ENCODE measurements at places on chromosomes 5 and 9.

DNA sequence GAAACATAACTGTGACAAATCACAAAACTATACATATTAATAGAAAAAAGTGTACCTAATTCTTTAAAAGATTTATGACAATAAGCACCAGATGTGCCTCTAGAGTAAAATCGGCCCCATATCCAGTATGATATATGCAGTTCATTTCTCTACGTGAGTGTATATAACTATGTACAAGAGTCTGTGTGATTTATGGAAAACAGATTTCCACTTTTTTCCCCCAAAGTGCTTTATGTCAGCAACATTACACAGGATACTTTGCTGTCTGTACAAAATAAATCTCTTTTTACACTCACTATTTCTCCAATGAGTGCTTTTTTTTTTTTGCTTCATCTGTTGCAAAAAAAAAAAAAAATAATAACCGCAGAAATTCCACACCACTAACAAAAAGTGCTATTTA is 298.8 kb upstream of the RFX3 start:
- DNase-seq = no peak

- DNase-seq = no peak
Measured at GRCh38 chr9:119963798-119964372, 594.6 kb upstream of the BRINP1 start.

DNA sequence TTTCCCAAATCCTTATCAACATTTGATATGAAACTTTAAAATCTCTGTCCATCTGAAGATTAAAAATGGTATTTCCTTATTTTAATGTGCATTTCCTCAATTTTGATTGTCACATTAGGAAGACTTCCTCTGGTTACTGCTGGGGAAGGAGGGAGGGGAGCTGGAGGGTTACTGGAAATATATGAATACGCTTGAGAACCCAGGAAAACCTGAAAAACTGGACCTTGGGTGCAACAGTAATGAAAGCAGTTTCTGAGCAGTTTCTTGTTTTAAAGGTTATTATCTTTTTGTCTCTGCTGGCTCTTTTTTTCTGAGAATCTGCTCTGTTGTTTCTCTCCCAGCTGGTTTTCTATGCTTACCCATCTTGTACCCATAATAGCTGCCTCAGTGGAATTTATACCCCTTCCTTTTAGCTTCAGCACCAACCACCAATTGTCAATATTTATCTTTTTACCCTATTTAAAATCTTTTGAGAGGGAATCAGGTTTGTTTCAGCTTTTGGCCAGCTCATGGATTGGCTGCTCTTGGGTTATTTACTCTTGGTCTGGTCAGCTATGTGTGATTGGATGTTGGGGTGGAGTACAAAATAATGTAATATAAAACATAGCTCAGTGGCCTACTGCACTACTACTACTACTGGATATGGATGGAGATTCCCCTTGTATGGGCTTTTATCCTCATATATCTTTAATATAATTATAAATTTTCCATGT is 67.4 kb downstream of the UNC13B start:
- no peak for DNase-seq

DNA sequence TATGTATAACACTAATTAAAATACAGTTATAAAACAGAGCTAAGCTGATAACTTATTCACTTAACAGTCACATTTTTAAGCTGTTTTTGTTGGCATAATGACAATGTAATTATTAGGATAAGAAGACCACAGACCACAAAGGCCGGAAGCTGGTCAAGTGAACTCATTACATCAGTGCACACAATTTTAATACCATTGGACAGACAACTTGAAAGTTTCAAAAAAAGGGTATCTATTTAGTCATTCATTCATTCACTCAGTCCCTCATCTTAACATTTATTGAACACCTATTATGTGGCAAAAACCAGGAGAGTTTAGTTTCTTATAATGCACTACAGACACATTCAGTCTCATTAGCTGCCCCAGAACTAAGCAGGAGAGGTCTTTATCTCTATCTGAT is 11.6 kb downstream of the ERP44 start:
- no peak for DNase-seq

DNA sequence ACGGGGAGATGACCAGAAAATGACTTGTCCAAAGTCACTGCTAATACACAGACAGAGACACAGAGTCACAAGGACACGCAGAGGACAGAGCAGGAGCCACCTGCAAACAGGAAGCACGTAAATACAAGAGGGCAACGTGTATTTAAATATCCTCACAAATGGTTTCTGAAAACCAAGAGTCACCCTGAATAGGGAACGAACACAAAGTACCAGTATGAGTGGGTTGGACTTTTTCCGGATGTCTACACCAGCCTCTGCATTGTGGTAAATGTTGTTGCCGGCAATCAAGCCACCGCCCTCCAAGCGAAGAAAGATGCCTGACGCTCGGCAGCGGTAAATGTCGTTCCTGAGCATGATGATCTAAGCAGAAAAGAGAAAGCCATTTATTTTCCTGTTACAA is 44.5 kb downstream of the FBXO10 start:
- DNase-seq = peak; percentile 44

DNA sequence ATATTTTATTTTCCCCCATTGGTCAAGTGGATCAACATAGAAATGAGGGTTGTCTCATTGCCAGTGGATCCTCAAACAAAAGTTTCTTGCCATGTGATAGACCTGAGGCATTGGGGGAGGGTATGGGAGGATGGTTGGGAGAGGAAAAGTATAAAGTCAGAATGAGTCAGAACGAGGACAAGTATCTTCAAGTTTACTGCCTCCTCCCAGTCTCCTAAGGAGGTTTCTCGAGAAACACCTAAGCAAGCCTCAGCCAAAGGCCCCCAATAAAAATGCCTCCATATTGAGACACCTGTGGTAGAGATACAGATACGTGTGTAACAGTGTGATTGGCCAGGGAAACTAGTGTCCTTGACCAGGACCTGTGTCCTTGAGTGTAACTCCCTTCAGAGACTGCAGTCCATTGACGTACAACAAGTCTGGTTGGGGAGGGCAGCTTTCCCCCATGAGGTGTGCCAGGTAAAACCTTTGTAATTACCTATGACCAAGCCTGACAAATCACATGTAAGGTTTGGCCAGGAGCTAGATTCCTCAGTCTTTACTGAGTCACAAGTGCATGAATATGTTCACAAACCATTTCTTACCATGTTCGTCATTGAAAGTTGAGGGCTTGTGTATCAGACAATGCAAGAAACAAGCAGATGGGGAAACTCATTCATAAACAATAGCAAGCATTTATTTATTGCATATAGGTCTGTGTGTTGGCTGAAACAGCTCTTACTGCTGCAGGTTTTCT is 198.6 kb upstream of the SH3GL2 start:
- no peak for DNase-seq

GRCh38 chr5:140795259-140795641 is 598 bp downstream of the PCDHA2 start:
- no peak for DNase-seq

DNA sequence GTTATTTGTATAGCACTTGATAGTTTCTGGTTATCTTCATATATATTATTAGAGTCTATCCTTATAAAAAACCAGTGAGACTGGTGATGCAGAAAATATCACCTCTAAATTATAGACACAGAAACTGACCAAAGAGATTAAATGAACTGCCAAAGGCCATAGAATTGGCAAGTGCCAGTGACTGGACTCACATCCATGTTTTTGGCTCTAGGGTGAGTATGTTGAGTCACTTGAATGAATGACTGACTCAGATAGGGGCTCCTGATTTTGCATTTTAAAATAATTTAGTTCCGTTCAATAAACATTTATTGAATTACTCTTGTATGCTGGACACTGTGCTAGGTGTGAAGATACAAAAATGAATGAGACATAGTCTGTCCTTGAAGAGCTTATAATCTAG is 70.7 kb downstream of the NR2F1 start:
- DNase-seq = no peak

- no peak for DNase-seq
Measured at GRCh38 chr5:135615581-135616260, 36.9 kb upstream of the CXCL14 start.

DNA sequence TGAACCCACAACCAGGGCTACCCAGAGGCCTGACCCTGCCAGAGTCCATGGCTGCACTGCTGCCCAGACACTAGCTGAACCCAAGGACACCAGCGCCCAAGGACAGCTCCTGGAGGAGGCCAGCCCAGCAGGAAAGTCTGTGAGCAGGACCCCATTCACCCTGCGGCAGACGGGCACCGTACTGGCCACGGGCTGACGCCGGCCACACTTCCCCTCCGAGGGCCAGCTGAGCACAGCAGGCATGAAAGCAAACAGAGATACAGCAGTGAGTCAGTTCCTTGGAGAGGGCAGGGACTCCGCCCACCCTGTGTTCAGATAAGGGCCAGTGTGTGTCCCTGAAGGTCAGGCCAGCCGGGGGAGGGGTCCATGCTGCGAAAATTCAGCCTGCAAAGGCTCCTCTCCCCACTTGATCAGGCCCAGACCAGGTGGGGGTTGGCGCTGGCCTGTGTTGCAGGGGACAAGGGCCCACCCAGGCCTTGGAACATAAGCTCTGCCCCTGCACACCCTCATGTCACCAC is 3.2 kb downstream of the RNF208 start:
- no peak for DNase-seq

- DNase-seq = peak; percentile 63
Measured at GRCh38 chr5:159515909-159516415, 185.7 kb upstream of the IL12B start.

DNA sequence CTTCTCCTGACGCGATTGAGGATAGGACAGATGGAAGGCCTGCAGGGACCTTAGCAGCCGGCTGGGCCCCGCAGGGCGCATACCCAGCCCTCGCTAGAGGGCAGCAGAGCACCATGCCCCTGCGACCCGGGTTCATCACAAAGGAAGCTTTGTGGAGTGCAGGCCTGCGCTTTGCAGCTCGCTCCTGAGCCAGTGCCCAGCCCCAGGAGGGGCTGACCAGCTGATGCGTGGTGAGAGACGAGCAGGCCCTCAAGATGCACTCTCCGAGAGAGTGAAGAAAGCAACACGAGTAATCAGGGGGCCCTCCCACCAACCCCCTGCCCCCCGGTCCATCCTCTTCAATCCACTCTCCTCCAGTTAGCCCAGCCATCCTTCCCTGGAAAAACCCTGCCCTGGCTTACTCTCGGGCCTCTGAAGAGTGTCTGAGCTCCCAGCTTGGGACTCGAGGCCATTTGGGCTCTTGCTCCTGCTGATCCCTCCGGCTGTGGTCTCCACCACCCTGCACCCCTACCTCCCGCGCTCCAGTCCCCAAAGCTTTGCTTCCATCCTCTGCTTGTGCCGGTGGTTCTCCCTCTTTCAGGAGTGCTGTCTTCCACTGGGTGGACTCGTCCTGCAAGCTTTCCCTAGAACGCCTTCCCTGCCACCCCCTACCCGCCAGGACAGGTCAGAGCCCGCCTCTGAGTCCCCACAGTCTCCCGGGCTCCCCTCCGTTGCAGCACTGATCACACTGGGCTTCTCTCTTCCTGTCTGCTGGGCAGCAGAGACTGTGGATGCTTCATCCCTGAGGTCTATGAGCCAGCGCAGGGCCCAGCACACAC is 9.1 kb upstream of the KIF12 start:
- peak; percentile 19 for DNase-seq

DNA sequence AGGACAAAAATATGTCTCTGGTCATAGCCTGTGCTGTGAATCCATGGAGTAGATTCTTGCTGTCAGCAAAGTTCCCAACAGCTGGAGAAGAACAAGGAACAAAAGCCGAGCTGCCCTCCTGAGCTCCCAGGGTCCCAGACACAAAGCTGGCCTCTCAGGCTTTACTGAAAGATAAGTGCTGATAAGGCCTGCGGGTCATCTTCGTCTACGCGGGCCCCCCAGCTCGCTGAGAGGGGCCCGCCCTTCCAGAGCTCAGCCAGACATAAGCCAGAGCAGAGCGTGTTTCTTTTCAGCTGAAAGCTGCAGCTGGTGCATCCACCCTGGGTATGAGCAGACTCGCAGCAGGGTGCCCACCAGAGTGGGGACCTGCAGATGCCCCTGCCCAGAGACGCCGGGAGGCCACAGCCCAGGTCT is 84.7 kb downstream of the HSD17B3 start:
- DNase-seq = no peak

DNA sequence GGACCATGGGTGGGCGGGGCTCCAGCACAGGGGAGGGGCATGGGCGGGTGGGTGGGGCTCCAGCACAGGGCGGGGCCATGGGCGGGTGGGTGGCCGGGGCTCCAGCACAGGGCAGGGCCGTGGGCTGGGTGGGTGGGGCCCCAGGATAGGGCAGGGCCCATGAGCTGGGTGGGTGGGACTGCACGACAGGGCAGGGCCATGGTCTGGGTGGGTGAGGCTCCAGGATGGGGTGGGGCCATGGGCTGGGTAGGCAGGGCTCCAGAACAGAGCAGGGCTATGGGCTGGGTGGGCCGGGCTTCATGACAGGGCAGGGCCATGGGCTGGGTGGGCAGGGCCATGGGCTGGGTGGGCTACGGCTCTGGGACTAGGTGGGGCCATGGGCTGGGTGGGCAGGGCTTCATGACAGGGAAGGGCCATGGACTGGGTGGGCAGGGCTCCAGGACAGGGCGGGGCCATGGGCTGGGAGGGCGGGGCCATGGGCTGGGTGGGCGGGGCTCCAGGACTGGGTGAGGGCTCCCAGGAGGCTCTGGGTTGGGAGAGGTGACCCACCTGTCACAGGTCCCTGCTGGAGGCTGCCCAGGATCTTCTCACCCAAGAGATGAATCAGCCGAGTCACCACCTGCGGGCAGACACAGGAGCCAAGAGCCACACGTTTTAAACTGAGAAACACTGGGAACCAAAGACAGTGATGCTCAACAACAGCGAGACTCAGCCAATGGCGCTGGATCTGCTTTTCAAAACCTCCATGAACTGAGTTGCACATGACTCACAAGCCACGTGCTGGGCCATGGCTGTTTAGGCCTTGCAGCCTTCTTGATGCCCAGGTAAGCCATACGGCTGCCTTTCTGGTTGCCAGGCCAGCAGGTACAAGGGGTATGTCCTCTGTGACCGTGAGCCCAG is 33.6 kb upstream of the NSMF start:
- no peak for DNase-seq

- DNase-seq = no peak
Measured at GRCh38 chr9:87157366-87158031, 210.2 kb upstream of the GAS1 start.

DNA sequence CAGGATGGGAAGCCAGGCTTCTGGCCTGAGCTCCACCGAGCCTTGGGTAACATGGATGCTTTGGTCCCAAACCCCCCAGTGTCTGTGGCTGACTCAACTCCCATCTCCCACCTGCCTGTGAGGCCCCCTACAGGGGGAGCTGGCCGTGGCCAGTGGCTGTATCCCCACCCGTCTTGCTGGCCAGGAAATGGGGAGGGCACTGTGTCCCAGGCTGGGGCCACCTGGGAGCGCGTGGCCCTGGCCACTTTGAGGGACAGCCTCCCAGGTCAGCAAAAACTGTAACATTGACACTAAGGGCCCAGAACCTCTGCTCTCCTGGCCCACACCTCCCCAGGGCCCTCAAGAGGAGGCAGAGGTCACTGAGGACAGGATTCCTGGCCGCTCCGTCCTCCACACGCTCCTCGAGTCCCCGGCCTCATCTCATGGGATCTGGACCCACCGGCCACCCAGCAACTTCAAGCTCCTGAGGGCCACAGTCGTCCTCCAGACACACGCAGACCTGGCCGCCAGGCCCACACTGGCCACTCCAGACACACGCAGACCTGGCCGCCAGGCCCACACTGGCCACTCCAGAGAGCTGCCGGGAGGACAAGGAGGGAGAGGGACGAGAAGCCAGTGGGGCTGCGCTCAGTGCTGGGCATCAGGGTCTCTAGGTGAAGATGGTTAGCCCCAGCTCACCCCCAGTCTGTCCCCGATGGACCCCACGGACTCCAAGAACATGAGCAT is 44.2 kb downstream of the DBH start:
- DNase-seq = no peak
